ENCODE measurements at places on chromosomes 5 and 9.

- DNase-seq = no peak
These were observed 233.1 kb downstream of the IRX1 start for GRCh38 chr5:3828761-3829160.

- DNase-seq = no peak
These were observed 461.3 kb upstream of the RORB start for GRCh38 chr9:74035786-74036185.

- no peak for DNase-seq
These were observed 428.7 kb downstream of the GABRG2 start for GRCh38 chr5:162496100-162496808.

DNA sequence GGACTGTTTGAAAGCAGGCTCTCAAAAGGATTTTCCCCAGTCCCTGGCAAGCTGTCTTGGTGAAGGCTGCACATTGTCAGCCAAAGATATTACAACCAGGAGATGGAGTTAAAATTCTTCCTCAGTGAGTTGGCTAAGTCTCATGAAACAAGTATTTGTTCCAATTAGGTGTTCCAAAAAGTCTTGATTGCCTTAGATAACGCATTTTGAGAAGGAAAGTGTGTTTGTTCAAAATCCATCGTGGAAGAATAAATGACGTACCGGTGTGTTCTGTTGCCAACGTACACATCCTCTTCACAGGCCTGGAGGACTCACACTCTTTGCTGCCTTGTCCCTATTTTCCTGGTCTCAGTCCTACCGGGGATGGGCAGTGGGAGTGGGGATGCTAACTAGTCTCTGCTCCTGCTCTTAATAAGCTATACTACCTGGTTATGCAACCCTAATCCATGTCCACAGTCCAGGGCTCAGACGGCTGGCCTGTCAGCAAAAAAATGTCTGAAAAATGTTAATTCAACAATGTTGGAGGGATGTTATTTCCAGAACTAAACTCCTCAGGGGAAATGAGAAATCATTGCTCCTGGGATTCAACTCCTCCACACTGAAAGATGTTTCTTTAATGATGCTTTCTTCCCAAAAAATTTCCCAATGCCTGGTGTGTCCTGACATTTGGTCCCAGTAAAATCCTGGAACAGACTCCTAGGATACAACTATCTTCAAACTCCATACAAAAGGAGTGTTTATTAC, 175.3 kb upstream of the KLF9 start:
- DNase-seq = no peak

- no peak for DNase-seq
These were observed 6.9 kb upstream of the GSN start for GRCh38 chr9:121261107-121261460.

DNA sequence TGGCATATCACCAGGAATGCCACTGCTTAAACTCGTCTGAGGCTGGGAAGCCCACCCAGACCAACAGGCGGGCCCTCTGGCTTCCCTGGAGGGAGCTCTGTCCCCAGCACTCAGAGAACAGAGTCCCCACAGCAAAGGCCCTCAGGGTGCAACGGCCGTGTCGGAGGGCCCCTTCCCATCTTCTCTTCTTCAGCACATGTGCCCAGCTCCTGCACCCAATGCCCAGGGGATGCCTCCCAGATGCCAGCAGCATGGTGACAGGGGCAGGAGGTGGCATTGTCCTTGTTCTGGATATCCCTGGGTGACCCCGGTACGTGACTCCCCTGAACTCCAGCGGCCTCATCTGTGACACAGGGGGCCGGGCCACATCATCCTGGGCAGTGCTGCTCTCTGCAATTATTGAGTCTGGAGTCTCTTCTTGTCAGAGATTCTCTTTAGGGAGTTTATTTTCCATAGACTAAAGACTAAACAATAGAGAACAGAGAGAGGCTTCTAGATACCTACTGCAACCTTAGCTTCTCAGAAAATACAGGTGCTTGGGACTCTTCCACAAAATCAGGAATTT, 13.6 kb upstream of the OLFM1 start:
- DNase-seq = no peak
